ENCODE measurements at places on chromosomes 6 and 20.

GRCh38 chr6:42168650-42169049 is 4.5 kb upstream of the GUCA1A start:
- DNase-seq, result no peak

GRCh38 chr6:33610067-33610466 is 11.1 kb upstream of the ITPR3 start:
- DNase-seq, result no peak

- no peak for DNase-seq
Measured at GRCh38 chr6:139376604-139377218, 2.3 kb upstream of the CITED2 start.

DNA sequence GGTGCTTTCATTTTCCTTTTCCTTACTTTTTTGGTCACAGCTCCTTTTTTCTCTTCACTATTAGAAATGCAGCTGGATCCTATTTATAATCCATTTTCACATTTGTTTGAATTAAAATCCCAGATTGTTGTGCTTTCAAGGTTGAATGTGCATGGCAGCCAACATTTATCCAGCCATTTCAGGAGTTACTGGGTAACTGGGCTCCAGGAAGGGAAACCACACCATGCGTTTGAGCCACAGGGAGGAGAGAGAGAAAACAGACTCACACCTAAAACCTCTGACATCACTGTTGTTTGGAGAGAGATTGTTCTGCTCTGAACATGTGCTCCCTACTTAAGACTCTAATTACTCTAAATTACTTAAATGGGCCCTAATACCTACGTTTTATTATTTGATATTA is 173.4 kb downstream of the BMP2 start:
- DNase-seq, result no peak

DNA sequence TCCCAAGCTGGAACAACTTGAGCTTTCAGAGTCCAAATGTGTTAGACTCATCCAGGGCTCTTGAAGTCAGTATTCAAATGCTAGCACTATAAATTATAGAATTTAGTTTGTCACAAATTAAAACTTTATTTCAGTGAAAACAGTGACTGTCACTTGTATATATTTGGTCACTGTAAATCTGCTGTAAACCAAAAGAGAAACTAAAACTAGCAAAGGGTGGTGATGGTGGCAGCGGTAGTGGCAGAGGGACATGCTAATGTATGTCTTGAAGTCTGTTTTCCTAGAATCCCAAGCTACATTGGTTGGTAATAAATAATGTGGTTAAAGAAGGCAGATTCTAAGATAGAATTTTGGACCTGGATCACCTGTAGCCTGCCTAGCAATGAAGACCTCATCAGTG is 140.4 kb upstream of the CENPW start:
- no peak for DNase-seq

GRCh38 chr20:58005581-58006345 is 222.7 kb downstream of the ANKRD60 start:
- no peak for DNase-seq

DNA sequence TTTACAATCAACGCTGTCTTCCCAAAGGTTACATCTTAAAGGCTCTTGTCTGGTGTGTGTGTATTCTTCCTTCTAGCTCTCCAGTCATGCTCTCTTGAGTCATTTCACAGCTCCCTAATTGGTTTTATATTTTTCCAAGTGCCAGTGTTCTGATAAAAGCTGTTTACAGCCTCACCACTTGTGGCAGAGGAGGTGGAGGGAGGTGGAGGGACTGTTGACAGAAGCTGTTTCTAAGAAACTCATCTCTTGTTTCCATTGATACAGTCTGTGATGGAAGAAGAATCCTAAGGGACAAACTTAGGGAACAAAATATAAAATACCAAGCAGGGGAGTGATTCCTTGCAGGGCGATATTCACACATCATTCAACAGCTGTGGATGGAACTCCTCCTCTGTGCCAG is 64.0 kb downstream of the QRSL1 start:
- DNase-seq, result no peak

DNA sequence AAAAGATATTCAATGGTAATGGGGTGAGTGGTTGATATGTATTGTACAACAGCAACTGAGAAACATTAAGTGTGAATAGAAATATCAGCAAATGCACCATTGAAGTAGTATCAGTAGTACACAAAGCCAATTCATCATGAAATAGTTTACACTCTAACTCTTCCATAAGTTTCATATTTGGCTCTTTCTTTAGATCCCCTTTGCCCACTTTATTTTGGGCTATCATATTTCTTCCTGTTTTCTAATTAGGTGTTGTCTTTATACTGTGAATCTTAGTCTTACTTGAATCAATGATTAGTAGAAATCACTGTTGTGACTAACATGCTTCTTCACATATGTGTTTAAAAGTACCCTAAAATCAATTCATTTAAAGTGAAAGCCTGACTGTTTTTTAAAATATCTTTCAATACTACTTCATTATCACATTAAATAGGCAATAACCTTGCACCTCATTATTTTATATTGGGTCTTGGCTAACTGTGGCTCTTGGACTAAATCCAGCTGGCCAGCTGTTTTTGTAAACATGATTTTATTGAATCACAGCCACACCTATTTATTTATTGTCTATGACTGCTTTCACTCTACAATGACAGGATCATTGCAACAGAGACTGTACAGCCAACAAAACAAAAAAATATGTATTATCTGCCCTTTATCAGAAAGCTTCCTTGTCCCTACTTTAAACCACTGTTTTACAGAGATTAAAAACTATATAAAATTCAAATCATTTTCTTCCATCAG is 38.9 kb downstream of the EYS start:
- DNase-seq, result no peak

- DNase-seq, result no peak
Measured at GRCh38 chr20:40443753-40444152, 245.3 kb downstream of the MAFB start.

- DNase-seq, result no peak
Measured at GRCh38 chr6:13159300-13159699, 169.0 kb downstream of the TBC1D7 start.

DNA sequence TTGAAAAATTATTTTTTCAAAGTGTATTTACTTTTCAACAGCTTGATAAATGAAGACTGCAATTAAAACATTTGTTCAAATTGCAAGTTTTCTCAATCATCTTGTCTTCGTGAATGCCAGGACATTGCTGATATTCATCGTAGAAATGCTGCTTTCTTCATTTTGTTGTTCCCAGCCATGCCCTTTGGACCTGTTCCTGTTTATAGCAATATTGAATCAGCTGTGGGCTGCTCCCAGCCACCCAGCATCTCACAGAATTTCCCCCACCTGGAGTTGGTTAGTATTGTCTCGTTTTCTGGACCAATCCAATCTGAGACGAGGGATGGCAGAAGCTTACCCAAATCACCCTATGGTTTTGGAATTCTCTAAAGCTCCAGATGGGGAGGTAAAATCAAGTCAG is 40.8 kb downstream of the SLC22A2 start:
- DNase-seq, result no peak

DNA sequence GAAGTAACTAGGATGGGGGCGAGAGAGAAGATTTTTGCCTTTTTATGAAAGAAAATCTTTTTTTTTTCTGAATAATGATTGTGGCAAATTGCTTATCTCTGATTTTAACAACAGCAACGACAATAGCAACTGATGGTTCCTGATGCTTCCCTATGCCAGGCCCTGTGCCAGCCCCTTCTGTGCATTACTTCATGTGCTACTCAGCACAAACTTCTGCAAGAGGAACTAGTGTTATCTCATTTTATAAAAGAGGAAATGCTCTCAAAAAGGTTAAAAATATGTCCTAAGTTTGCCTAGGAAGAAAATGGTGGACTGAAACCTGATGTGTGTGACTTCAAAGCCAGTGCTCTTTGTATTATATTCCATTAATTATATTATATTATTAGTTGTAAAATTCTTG is 74.0 kb upstream of the RALGAPA2 start:
- no peak for DNase-seq

DNA sequence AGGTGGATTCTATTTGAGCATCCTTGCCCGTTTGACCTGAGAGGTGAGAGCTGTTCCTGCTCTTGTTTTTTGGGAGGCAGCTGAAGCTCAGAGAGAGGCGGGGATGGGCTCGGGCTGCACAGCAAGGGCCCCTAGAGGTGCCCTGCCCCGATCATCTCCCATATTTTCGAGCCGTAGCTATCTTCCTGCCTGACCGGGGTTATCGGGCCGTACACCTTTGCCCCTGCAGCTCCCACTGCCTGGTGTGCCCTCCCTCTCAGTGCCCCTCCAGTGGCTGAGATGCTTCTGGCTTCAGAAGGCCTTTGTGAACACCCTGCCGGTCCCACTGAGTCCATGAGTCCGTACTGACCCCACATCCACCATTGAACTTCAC is 6.7 kb downstream of the SRC start:
- no peak for DNase-seq

DNA sequence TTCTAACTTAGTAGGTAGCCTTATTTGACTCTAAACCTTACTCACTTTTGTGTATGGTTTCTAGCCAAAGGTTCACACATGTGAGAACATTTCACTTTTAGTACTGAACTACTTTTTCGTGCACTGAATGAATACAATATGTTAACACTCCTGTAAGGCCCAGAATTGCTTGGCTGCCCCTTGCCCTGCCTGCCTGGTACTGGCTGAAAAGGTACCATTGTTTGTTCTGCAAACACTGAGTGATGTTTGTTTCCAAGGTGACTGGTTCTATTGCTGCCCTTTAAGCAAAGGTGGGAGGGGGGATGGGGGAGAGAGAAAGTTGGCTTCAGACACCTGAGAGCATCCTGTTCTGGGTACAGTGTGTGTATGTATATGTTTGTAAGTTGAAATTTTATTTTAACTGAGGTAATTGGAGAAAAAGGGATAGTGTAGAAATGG is 31.2 kb downstream of the RREB1 start:
- no peak for DNase-seq

DNA sequence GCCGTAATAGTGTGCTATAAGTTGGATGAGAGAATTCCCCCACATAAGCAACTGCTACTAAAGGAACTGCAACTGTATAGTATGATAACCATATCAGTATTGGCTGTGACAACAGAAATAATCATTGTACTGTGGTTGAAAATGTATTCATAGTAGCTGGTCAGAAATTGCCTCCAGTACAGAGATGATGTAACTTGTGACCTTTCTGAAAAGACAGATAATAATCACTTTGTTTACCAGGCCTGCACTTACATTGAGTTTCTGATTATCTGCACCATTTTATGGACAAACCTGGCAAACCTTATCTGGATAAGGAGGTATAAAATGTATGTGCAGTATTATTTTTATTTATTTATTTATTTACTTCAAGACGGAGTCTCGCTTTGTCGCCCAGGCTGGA is 19.0 kb downstream of the CFAP206 start:
- no peak for DNase-seq

DNA sequence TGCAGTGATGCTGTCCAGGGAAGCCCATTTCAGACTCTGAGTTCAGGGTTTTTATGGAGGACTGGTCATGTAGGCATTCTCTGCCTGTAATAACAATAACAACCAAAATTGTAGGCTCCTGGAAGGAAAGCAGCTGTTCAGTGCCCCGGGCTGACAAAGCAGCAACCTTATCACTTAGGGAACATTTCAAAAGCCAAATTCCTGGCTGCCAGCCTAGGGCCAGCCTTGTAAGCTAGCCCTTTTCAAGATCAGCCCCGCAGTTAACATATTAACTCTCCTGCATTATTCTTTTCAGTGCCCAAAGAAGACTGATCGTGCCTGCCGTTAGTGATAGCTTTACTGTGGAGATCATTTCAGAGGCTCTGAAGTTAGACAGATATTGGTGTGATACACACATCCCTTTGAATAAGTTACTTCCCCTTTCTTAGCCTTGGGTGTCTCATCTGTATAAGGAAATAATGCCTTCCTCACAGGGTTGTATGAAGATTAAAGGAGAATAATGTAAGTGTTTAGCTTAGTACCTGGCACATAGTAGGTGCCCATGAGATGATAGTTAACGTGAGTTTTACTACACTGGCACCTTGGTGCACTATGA is 44.1 kb downstream of the CTNNBL1 start:
- no peak for DNase-seq

DNA sequence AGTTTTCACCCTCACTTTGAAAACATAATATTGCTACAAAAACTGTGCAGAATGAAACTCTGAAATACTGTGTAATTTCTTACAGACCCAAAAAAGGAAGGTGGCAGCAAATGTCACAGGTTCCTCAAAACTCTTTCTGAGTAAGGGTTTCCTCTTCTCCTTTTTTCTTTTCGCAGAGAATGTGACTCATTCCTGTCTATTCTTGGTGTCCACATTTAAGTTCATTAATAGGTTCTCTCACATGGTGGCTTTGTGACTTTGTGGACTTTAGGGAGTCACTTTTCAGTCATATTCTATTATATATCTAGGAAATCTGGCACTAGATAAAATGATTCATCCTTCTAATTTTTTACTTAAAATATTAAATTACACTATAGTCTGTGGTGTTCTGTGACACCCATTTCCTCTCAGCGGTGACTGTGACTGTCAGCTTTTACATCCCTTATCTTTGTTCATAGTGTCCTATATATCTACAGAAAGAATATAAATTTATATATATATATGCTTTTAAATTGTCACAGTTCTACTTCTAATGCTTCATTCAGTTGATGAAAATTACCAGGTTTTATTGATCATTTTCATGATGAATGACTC is 126.8 kb upstream of the HCRTR2 start:
- DNase-seq, result no peak

All from HFF-Myc (cell line).